D341Med (cell line): ENCODE measurements at places on chromosomes 16 and 17.

- no peak for DNase-seq
Measured at GRCh38 chr17:8628609-8629169, 1.8 kb downstream of the MYH10 start.

GRCh38 chr17:48598736-48599135, 5.2 kb upstream of the HOXB5 start:
- no peak for DNase-seq

DNA sequence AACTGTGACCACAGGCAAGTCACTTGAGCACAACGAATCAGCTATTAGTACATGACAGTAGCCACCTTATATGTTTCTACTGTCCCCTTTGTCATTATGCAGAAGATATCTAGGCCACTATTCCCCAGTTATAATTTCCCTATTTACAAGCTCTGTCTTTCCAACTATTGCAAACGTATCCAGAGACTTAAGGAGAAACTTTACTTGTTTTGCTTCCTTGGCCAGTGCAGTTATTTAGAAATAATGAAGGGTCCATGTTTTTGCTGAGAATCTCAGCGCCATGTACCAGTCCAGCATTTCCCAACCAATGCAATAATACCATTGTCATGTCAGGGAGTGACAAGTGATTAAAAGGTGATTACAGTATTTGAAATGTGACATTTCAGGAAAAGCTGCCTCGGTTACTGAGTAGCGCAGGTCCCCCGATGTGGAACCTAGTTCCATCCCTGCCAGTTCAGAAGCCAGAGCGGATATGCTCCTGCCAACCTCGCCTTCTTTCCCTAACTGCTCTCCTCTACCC, 743 bp downstream of the ZNF624 start:
- no peak for DNase-seq

DNA sequence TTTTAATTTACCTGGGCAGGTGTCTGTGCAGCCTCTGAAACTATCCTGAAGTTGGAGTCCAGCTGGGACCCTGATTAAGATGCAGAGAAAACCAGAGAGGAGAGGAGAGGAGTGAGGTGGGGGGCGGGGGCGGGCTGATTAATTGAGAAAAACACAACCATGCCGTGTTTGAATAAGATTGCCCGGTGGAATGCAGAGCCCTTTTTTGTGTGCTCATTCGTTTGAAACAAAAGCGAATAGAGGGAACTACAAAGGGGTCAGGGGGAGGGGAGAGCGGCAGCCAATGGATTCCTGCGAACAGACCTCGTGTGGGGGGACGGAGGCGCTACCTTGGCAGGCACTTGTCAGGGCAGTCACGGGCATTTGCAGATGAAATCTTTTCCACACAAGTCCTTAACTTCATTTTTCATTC, 355.8 kb downstream of the SOX9 start:
- DNase-seq = no peak

DNA sequence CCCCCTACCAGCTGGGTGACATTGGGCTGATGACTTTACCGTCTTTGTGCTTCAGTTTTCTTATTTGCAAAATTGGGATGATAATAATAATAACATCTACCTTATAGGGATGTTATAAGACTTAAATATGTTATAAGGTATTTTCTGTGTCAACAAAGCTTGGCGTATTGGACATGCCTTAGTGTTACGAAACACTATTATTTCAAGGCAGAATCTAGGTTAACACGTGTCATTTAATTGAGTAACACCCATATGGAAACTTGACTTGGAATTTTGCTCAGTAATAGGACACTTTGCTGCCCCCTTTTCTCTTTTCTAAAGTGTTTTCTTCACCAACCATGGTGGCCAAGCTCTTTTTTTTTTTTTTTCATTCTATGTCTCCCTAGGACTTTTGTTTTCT, 294.2 kb upstream of the SALL1 start:
- DNase-seq = no peak

GRCh38 chr16:19228575-19228974, 57.0 kb upstream of the CLEC19A start:
- no peak for DNase-seq

DNA sequence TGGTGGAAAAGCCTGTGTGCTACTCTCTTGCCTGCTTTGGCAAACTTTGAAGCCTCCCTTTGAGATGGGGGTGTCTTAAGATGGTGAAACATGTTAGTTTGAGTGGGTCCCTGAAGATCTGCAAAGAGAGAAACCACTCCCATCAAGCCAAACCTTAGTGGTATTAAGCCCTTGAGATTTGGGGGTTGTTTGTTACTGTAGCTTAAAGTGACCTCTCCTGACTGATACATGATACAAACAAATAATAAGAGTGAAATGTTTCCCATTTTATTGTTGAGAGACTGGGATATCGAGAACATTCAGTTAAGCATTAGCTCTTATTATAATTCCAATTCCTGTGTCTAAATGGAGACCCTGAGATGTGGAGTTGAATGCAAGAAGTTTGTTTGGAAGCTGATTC, 63.1 kb downstream of the NT5M start:
- DNase-seq = no peak

- peak; percentile 93 for DNase-seq
Measured at GRCh38 chr17:79087428-79088143, 13.0 kb downstream of the ENGASE start.

DNA sequence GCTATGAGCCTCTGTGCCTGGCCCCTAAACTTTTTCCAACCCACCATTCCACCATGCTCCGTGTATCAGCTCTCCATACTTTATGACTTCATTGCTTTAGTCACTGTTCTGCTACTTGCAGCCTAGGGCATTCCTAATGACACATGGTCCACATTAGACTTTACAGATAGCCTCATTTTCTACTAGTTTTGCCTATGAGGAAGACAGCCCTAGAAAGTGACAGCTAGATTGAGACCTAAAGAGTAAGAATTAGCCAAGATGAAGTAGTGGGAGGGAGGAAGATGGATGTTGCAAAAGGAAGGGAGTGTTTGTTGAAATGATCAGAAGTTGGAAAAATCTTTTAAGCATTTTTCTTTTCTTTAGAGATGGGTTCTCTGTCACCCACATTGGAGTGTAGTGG, 11.0 kb downstream of the C16orf54 start:
- no peak for DNase-seq

DNA sequence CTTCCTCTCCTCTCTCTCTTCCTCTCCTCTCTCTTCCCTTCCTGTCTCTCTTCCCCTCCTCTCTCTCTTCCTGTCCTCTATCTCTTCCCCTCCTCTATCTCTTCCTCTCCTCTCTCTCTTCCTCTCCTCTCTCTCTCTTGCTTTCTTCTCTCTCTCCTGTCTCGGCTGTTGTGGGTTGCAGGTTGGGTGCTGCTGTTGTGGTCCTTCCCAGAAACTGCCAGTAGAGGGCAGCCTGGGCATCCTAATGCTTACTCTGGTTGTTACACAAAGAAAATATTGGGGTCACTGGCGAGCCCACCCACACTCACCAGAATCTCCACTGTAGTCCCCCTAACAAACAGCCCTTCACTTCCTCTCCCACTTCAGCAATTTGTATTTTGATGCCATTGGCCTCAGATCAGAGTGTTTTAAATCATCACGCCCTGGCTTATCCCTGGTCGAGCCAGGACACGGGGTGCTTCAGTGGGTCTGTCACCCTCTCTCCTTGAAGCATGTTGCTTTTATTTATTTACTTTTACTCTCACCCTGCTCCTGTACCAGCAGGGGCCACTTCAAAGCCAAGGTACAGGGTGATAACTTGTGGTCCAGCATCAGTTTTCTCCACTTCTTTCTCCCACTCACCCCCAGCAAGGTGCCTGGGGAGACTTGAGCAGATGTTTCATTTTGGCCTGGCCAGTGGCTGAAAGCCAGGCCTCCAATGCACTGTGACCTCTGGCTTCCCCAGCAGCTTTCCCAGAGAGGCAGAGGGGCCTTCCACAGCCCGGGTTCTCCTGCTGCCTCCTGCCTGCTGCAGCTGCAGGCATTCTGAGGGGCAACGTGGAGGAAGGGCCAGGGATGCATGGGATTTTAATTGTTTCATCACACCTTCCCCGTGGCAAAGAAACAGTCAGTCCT, 4.7 kb upstream of the MMP15 start:
- DNase-seq = peak; percentile 72

DNA sequence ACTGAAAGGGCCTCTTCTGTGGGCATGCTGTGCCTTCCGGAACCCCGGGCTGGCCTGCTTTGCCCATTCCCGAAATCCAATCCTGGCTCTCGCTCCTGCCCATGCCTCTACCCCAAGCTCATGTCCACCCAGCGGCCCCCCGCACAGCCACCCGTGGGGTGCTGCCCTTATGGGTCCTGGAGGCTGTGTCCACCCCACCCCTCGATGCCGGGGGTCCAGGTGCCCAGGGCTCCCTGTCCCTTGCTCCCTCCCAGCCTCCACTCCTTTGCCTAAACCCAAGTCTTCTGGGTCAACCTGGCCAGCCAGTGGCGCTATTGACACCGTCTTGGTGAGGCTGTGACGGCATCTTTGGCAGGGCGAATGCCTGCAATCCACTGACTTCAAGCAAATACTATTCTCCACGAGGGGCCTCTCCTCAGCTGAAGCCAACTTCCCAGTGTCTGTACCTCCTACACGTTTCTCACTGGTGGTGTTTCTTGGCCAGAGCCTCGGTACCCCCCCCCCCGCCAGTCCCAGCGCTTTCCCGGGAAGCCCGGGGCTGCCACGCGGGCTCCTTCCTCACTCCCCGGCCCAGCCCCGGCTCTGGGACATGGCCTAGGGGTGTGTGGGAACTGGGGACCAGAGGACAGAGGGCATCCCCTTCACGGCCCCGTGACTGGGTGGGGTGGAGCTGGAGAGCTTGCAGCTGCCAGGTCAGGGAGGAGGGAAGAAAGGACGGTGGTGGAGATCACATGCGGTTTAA, 12.2 kb upstream of the DUS1L start:
- DNase-seq = no peak

DNA sequence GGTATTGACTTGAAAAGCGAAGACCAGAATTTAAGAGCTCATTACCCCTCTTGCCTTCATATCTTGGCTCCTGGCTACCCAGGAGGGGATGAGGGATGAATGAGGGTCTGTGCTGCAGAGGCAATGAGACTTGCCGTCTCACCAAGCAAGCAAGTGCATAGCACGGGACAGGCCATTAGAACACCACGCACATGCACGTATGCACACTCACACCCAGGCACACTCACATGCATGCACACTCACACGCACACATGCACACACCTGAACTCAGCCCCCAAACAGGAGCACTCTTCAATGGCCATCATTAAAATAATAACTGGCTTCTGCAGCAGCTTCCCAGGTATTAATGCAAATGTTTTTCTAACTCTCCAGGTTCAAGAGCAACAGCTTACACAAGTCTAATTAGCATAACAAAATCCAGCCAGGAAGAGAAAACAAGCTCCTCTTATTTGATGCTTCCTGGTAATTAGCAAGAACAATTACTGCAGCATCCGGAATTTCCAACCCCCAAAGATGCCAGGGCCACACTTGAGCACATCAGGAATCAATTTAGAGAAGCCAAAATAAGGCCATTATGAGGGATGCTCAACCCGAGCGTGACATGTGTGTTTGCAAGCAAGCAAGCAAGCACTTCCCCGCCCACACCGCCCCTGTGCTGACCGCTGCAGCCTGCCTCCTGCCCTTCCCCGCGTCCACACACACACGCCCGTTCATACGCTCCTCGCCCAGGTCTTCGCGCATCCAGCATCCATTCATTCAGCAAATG, 171.6 kb upstream of the TNRC6C start:
- DNase-seq = no peak

- no peak for DNase-seq
Measured at GRCh38 chr16:66903544-66904427, 14.9 kb downstream of the CDH16 start.

GRCh38 chr17:78873519-78874340, 29.3 kb downstream of the CEP295NL start:
- DNase-seq = no peak

DNA sequence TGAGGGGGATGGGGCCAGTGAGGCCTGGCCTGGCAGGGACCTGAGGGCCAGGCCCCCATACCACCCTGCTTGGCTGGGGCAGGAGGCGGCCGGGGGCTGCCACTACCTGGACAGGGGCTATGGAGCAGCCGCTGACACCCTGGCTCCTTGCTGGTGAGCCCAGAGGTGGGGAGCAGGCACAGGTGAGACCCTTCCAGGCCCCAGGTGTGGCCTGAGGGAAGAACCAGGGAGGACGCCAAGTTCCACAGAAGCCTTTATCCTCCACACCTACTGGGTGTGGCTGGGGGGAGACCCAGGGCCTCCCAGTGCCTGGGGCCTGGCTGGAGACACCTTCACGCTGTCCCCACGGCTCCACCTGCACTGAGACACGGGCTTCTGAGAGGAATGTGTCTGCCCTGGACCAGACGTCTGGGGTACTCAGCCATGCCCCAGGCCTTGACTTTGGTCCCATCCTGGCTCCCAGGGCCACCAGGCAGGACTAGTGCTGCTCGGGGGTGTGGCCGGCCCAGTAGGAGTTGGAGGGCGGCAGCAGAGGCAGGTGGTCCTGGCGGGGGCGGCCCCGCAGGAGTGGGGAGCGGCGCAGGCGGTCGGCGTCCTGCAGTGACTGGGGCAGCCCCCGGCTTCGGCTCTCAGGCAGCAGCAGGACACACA, 4.7 kb downstream of the SLC22A31 start:
- no peak for DNase-seq

DNA sequence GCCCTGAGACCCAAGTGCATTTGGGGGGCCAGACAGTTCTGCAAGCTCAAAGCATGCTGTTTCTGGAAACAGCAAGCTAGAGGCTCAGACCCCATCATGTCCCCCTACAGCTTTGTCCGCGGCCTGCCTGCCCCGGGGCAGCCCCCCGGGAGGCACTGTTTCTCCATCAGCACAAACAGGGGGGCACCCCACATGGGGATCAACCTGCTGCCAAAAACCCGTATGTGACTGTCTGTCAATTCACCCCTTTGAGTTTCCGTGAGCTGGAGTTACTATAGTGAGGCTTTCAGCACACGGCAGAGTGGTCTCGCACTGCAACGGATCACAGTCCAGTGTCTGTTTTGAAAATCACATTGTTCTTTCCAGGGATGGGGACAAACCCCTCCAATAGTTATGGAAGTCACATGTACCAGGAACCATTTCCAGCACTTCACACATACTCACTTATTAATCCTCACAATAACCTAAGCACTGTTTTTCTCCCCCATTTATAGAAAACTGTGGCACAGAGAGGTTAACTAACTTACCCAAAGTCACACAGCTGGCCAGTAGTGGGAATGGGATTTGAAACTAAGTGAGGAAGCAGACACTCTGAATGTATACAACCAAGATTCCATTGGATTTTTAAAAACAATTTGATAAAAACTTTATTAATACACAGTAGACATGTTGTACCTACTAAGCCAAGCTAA, 269.0 kb downstream of the C16orf95 start:
- DNase-seq = no peak

DNA sequence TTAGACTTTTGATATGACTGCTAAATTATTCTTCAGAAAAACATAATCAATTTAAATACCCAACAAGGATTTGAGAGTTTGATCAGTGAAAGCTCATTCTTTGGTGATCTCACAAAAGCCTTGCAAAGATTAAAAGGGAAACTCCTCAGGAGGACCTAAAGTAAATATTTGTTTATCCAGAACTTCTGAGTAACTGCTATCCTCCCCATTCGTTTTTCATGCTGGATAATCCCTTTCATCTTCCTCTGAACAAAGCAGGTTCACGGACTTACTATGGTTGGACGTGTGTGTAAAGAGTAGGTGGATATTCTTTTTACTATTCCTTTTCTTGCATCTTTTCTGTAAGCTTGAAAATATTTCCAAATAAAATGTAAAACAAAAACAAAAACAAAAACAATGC, 124.7 kb downstream of the CPPED1 start:
- DNase-seq = no peak

GRCh38 chr16:80741724-80742123, 62.7 kb downstream of the CDYL2 start:
- no peak for DNase-seq
